ENCODE measurements at places on chromosomes 13 and 19.

DNA sequence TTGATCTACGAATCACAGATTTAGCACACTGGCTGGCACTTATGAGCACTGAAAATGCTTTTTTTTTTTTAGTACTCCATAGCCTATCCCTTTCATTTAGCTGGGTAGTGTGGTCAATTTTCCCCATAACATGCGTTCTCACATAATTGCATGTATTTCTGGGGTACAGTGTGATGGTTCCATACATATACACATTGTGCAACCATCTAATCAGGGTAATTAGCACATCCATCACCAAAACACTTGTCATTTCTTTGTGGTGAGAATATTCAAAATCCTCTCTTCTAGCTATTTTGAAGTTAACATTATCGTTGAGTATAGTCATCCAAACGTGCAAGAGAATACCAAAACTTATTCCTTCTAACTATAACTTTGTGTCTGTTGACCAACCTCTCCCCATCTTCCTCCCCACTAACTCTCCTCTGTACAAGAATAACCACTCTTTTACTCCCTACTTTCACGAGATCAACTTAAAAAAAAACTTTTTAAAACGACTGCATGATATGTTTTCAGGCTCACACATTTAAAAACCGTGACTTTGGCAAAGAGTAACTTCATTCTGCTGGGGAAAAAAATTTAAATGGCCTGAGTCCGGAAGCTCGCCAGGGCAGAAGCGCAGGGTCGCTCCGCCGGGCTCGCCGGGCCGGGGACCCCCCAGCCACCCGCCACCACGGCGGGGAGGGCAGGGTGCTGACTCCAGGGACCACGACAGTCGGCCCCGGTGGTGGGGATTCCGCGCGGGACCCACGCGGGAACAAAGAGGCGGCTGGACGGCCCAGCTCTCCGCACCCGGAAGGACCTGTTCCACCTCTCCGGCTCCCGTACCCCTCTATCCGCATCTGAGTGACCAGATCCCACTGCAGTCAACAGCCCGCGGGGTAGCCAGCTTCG is 868 bp upstream of the UBAC2 start:
- DNase-seq: no peak

DNA sequence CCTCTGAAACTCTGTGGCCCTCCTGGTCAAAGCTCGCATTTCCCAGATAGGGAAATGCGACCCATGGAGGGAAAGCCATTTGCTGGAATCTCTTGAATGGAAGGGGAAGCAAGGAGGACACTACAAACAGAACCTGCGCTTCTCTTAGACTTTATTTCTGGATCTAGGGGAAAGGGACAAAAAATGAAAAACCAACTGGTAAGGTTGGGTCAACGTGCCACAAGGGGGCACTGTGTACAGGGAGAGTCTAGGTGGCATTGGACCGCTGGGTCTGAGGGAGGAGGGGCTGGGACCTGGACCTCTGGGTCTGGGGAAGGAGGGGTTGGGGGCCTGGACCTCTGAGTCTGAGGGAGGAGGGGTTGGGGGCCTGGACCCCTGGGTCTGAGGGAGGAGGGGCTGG is 5.0 kb downstream of the KLK4 start:
- peak; percentile 23 for DNase-seq

DNA sequence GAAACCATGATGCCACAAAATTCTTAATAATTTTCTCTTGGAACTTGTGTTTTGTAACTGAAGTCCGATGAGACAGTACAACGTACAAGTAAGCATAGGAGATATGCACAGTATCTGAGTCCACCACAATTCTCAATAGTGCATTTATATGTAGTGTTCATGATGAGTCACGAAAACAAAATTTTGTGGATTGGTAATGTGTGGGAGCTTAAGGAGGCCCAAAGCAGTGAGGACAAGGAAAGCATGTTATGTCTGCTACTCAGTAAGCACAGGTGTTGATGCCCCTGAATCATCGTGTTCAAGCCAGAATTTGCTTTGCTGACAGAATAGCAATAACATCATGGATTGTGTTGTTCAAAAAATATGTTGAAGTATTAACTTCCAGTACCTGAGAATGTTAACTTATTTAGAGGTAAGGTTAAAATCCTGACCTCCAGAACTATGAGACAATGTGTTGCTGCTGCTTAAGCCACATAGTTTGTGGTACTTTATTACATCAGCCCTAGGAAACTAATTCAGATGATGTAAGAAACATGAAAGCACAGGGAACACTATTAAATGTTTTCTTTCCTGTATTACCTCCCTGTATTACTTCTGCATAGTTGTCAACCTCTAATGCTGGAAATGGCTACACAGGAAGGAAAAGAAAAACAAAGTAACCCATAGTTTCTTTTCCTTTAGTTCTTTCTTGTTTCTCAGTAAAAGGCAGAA is 201.3 kb downstream of the SLITRK6 start:
- no peak for DNase-seq

- DNase-seq: peak; percentile 55
Measured at GRCh38 chr13:42401376-42401775, 129.4 kb downstream of the AKAP11 start.

DNA sequence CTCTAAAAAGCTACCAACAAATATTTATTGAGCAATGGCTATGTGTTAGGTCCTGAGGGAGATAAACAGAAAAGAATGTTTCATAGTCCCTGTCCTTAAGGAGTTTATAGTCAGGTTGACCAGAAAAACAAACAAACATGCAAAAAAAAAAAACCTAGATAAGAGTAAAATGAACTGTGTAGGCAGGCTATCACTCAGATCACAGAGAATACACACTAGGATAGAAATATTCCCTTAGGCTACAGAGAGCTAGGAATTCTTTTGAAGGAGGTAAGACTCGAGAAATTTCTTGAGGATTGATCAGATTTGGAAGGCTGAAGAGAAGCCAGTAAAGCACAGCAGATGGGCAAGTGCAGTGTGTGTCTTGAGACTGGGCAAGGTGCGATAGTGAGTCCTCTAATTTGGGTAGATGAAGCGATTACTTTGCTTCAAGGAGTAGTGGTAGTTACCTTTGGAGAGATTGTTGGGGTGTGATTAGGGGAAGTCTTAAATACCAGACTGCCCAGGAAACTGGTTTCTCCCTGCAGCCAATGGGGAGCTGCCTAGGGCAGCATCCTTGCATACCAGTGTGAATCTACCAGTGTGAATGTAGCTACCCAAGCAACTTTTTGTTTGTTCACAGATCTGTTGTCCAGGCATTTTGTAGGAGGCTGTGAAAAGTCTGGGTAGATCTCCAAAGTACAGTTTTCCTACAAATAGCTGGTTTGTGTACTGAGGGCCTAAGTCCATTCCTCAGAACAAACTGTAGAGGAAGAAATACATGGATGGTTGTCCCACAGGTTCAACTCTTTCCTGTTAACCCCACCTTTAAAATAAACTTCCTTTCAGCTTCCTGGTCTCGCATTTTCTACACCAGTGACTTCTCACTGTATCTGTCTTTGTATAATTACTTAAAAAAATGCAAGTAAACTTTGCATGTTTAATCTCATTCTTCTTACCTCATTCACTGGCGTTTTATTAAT is 314.1 kb downstream of the KLF5 start:
- no peak for DNase-seq

- DNase-seq: no peak
Measured at GRCh38 chr13:62356977-62357376, 941.3 kb upstream of the PCDH20 start.

DNA sequence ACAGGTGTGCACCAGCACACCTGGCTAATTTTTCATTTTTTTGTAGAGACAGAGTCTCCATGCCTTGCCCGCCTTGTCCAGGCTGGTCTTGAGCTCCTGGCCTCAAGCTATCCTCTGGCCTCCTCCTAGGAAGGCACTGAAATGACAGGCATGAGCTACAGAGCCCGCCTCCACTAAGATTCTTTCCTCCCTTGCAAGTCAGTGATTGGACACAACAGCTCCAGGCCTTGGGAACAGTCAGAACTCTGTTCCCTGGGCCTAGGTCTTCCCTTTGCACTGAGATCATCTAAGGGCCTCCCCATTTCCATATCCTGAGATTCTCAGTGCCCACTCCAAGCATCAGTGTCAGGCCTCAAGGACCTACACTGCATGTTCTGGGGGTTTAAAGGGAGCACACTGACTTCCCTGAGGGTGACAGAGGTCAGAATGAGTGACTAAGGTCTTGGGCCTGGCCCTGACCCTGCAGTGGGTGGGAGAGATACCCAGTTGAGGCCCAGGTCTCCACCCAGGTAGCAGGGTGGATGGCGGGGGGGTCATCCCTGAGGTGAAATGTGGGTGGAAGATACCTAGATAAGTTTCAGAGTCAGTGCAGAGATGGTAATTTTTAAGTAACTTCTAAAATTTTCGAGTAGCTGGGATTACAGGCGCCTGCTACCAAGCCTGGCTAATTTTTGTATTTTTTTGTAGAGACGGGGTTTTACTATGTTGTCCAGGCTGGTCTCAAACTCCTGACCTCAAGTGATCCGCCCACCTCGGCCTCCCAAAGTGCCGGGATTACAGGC is 17.3 kb upstream of the ERCC1 start:
- no peak for DNase-seq

- DNase-seq: no peak
Measured at GRCh38 chr19:49565261-49565660, 15.1 kb downstream of the NOSIP start.

DNA sequence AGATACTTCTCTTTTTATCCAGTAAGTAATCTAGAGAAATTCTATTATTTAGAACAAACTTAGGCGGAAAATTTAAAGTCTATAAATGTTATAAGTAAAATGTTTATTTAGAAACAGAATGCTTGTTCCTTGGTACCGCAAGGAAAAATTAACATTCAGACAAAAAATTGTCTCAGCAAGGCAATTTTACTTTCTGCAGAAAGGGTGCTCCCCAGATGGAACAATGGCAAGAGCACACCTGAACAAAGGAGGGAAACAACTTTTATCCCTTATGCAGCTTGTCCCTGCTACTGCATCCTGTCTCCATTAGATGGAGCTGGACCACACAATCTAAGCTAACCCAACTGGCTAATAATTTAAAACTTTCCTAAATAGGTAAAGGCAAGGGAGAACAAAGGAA is 6.5 kb upstream of the ZNF708 start:
- no peak for DNase-seq

- DNase-seq: no peak
Measured at GRCh38 chr13:43910856-43911255, 31.2 kb downstream of the LACC1 start.

- DNase-seq: no peak
Measured at GRCh38 chr19:39199025-39199424, 2.3 kb downstream of the NCCRP1 start.

DNA sequence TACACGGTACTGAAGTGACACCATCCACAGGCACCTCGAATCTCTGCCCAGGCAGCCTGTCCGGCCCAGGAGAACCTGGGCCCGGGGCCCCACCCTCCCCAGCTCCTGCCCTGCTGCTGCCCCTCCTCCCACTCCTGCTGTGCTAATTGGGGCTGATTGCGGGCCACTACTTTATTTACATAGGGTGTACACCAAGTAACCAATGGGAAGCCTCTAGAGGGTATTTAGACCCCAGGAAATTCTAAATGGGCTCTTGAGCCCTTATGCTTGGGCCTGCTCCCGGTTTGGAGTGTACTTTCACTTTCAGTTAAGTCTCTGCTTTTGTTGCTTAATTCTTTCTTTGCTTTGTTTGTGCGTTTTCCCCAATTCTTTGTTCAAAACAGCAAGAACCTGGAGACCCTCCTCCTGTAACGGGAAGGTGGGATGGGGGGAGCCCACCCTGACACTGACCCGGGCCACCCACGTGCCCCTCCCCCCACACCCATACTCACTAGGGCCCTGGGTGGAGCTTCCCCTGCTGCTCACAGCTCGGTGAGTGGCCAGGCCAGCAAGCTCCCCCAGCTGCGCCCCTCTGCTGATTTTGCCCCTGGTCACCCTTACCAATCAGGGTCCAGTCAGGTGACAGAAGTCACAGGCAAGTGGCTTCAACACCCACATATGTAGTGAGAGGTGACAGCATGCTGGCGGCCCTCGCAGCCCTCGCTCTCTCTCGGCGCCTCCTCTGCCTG is 9.4 kb downstream of the SCGB2B2 start:
- DNase-seq: peak; percentile 42
